GM10248 (cell line): ENCODE measurements at places on chromosomes 3 and 15.

- DNase-seq: no peak
These were observed 50.1 kb downstream of the TLNRD1 start for GRCh38 chr15:81050805-81051204.

GRCh38 chr3:80238606-80239005 is 470.8 kb upstream of the ROBO1 start:
- DNase-seq: no peak

- no peak for DNase-seq
These were observed 36.2 kb upstream of the PRR20G start for GRCh38 chr3:127324076-127324475.

GRCh38 chr15:78407608-78408354 is 30.2 kb upstream of the IREB2 start:
- no peak for DNase-seq

DNA sequence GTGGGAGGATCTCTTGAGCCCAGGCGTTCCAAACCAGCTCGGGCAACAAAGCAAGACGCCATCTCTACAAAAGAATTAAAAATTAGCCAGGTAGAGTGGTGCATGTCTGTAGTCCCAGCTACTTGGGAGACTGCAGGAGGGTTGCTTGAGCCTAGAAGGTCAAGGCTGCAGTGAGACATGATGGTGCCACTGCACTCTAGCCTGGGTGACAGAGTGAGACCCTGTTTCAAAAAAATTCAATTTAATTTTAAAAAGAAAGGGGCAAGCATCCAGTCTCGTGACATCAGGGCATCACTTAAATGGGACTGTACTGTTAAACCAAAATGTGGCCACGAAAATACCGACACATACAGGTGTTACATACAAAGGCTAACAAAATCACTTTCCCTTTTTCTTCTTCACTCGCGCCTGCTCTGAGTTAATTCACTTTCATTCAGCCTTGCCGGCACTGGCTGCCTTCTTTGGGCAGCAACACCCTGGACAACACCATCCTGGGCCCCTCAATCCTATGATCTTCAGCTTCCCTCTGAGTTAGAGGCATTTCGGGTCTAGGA is 121.7 kb downstream of the LIPC start:
- no peak for DNase-seq

GRCh38 chr15:66730168-66731021 is 28.4 kb downstream of the SMAD6 start:
- no peak for DNase-seq

- no peak for DNase-seq
These were observed 4.4 kb downstream of the ADAMTS17 start for GRCh38 chr15:100337096-100338044.

DNA sequence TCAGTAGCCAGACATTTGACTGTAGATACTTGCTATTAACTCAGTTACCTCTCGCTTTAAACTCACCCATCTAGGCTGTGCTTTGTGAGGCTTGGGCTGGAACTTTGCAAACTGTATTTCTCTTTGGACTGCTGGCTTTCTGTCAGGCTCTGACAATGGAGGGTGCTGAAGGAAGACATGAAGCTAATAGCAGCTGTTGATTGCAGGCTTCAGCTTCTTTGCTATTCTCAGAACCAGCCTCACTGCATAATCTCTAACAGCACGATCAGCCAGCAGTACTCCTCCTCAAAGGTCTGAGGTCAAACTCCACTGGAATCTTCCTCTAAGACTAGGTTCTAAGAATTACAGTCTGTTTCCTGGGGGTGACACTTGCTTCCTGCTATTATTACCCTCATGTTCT is 295.6 kb downstream of the ZBBX start:
- no peak for DNase-seq

DNA sequence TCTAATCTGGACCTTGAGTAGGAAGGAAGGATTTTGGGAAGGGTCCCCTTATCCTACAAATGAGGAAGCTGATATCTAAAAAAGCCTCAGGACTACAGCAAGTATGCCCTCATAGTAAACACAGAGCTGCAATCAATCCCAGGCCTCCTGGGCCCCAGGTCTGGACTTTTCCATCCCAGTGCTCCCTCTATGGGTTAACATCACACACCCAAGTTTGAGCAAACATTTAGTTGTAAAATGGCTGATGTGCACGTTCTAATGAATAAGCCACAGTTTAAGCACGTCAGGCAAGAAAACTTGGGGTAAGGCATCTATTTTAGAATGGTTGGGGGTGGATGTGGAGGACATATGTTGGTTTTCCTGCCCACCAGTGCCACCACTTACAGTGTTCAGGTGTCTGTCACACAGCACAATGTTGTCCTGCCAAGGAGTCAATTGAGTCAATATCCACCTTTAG is 44.3 kb upstream of the UBE2E1 start:
- peak; percentile 47 for DNase-seq

DNA sequence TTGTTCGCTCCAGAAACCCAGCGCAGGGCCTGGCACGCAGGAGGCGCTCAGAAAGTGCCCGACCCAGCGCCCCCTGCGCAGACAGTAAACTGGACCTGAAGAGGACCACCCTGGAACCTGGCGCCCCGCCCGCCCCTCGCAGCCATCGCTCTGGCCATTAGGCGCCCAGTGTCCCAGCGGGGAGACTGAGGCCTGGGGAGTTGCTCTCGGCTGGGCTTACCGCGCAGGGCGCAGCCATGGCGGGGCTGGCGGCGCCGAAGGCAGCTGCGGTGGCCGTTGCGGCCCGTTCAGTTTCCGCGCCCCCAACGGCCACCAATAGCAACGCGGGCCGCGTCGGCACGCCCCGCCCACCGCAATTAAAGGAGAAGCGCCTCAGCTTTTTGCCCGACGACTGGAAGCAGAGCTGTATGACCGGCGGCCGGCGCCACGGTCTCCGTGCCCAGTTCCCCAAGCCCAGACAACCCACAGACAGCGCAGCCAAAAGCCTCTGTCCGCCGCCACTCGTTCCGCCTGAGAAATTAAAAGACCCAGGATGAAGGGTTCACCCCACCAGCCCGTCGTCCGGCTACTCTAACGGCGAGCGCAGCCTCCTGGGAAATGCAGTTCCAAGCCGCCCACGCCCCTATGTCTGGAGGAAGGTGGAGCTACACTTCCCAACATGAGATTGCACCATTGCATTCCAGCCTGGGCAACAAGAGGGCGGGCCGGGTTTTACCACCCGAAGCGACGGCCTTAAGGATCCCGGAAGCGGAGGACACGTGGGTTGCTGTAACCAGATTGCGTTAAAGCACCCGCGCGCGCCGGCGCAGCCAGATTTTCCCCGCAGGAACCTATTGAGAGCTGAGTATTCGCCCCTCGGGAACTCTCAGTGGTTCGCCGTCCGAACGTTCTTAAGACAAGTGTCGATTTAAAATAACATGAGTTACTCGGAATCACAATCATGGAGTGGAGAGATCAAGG is at the start of gene POC1A:
TSS of gene POC1A (minus strand) at position 289 of the 960 bp plus-strand sequence. CDS start at position 238, 51 bp downstream.
- DNase-seq: peak; percentile 92

DNA sequence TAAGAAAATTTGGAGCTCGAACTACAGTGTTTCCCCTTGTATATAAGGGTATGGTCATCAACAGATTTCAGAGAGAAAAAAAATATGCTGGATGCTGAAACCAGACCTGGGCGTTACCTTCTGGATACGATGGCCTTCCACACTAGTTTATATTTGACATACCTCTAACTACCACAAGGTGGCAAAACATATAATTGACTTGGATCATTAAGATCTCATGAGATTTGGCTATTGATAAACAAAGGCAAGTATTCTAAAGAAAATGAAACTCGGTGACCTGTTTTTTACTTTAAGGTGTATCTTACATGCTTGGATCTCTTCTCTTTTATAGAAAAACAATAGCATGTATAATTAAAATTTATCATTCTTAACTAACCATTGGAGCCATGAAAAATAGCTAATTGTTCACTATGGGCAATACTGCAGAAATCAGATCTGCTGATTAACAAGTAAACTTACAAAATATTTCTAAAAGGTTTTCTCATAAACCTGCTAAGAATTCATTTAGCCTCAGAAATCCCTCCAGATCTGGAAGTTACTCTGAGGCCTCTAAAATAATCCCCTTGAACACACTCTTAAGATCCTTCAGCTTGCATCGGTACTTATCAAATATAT is 300.6 kb upstream of the KCNH8 start:
- DNase-seq: peak; percentile 14

GRCh38 chr3:152885076-152885475 is 50.1 kb downstream of the P2RY1 start:
- no peak for DNase-seq

- DNase-seq: no peak
These were observed 4.4 kb upstream of the HHATL start for GRCh38 chr3:42706721-42707619.

DNA sequence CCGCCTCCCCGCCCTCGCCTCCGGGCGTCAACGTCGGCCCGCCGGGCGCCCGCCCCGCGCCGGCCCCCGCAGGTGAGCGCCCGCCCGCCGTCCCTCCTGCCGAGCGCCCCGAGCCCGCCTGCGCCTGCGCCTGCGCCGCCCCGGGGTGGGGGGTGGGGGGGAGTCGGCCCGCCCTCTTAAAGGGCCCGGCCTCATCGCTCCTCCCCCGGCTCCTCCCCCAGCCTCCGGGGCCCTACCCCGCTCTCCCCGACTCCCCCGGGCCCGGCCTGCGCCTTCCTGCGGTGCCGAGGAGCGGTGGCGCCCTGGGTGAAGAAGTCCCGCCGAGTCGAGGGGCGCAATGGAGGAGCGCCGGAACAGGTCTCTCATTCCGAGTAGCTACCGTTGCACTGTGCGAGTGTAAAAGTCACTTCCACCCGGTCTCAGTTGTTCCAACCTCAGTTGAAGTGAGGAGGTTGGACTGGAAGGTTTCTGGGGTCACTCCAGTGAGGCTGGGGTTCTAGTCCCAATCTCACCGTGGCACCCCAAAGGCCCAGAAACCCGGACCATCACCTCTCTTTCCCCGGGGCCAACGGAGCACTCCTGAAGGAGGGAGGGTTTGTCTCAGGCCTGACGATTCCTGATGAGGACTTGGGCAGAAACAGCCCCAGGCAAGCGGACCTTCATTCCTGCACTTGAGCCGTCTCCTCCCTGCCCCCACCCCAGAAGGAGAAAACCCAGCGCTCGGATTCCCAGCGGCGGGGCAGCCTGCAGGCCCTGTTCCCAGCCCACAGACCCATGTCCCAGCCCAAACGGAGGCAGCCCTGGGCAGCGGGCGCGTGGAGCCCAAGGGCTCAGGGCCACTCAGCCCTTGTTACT is 1.5 kb upstream of the TNK2 start:
- peak; percentile 99 for DNase-seq

DNA sequence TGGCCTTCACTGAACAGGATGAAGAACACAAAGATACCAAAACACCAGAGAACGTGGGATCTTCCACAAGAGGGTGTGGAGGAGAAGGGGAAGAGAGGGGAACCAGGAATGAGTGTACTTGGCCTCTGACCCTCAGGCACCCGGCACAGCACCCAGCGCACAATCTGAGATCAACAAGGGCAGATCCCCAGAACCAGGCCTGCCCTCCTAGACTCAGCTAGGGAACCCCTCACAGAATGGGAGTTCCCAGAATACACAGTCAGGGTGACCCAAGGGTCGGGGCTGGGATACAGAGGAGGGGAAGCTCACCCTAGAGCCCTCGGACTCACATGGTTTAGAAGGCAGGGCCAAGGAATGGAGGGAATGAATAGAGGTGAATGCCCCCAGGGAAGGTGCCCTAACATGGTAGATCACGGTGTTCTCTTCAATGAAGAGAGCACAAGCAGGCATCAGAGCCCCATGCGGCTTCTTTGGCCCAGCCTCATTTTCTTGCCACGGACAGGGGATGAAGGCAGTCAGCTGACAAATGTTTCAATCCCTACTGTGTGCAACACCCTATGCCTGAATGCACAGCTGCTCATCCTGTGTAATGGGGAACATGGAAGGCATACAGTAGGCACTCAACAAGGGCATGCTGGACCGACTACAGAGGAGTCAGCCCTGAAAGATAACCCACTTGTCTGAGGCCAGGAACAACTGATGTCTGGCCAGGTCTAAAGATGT is 13.1 kb downstream of the BMF start:
- no peak for DNase-seq

GRCh38 chr3:129688271-129688895 is 81.9 kb upstream of the PLXND1 start:
- no peak for DNase-seq

GRCh38 chr3:115913069-115913686 is 289.9 kb downstream of the GAP43 start:
- no peak for DNase-seq

GRCh38 chr3:47225310-47225906 is 57.2 kb downstream of the KIF9 start:
- peak; percentile 67 for DNase-seq

GRCh38 chr3:66386925-66387650 is 113.7 kb downstream of the LRIG1 start:
- peak; percentile 61 for DNase-seq

GRCh38 chr3:55690177-55690576 is 203.1 kb upstream of the WNT5A start:
- no peak for DNase-seq

DNA sequence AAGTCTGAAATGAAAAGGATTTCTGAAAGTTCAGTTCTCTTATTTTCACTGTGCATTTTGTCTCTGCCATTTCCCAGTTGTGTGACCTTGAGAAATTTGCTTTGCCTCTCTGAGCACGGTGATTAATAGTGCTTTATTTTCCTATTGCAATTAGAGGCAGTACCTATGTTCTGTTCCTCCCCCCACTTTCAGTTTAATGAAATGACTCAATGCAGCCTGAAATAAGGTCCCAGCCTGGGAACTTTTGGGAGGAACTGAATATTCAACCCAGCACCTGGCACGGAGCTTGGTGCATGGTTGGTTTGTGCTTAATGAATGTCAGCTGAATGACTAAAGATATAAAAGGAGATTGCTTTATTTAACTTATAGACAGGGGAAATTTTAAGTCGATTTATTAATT is 352.6 kb downstream of the PDCD6IP start:
- no peak for DNase-seq

DNA sequence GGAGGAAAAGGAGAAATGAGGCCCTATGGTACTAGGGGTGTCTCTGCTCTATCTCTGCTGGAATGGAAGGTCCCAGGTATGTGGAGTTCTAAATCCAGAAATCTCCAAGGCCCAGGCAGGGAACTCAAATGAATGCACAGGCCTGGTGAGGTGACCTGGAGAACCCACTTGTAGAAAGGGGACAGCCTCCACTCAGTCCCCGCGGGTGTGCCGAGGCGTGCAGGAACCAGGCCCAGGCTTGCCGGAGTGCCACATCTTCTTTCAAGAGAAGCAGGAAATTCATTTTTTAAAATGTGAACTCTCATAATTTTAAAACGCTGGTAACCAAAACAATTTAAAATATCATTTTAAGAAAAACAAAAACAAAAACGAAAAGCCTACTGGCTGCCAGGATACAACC is 32.2 kb upstream of the ADCY5 start:
- DNase-seq: no peak

DNA sequence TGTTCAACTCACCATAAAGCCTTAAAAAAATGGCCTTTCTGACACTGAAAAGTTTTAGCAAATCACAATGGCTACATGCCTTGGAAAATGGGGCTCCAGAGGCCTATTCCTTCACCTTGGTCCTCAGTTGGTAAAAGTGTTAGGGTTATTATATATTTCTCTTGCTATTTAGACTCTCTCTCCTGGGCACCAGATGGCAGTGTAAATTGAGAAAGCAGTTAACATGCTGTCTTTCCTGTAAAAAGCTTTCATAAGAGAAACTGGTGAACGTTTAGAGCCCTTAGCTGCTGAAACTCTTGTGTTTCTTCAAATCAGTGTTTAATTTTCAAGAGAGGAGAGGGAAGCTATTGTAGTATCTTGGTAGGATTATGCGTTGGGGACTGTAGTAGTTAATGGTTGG is 89.9 kb downstream of the LRTM1 start:
- no peak for DNase-seq

GRCh38 chr15:70133296-70133695 is 35.6 kb upstream of the TLE3 start:
- DNase-seq: no peak
